ENCODE measurements at places on chromosomes 16 and 17. TPM values are rescaled to one million over a fixed set of nuclear protein-coding genes. Genes with fewer than 3 reads are reported as not detected.

Gene MEIOC
- 0.09 TPM for total RNA-seq

DNA sequence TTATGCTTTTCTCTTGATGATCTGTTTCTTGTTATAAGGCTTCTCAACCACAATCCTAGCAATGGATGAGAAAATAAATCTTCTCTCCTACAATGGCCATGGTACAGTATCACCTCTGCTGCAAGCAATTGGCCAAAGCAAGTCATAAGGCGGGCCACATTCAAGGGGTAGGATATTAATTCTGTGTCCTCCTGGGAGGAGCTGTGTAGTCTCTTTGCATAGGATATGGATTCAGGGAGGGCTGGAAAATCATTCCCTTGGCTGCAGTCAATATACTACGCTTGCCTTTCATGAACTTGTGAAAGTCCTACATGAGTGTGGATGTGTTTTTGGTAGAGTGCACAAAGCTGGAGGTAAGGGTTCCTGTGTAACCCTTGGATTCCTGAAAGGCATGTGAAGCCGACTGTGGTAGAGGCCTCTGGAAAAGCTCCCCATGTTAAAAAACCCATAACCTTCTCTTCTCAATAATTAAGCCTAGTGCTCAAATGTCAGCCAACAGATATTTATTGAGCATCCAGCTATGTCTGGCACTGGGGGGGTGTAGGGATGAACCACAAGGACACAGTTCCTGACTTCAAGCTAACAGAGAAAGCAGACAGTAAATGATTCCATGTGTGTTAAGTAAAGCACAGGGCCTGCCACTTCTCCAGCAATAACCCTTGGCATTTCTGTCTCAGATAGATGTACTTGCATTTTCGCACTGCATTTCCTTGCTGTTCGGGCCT, 147.6 kb upstream of the HS3ST3A1 start:
- DNase-seq: no peak

DNA sequence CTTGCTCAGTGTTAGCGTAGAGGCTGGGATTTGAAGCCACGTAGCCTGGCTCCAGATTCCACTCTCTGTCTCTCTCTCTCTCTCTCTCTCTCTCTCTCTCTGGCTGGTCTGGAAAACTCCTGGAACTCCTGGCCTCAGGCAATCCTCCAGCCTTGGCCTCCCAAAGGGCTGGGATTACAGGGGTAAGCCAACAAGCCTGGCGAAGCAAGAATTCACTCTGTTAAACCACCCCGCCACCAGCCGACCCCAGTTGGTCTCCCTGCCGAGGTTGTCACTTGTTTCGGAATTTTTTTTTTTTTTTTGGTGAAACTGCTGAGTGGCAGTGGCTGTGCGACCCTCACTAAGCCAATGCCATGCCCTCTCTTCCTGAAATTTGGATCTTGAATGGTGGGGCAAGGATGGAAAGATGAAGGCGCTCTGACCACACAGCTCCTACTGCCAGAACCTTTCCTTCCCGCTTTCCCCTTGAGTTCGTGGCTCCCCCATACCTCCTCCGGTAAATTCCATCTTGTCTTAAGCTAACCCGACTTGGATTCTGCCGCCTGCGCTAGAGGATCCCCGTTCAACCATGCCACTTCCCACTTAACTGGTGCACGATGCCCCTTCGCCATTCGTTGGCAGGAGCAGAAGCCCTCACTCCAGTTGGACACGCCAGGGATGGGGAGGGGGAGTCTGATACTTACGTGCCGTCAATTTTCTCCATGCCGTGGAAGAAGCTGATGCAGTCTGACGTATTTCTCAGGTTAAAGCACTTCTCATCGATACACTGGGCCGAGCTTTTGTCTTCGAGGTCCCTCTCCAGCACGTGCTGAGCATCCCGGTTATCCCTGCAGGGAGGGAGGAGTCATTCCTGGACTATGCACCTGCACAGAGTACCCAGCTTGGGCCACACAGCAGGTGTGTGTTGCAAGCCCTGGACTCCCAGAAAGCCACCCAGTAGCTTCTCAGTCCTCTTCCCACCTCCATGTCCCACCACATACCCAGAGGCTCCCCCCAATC, 13.1 kb downstream of the TEKT5 start:
- no peak for DNase-seq

GRCh38 chr16:78435260-78435659, 335.8 kb downstream of the WWOX start:
- no peak for DNase-seq

- DNase-seq: no peak
Observed at GRCh38 chr16:11621539-11621919, 34.8 kb upstream of the LITAF start.

- DNase-seq: no peak
Observed at GRCh38 chr16:87173294-87173893, 143.8 kb downstream of the C16orf95 start.

DNA sequence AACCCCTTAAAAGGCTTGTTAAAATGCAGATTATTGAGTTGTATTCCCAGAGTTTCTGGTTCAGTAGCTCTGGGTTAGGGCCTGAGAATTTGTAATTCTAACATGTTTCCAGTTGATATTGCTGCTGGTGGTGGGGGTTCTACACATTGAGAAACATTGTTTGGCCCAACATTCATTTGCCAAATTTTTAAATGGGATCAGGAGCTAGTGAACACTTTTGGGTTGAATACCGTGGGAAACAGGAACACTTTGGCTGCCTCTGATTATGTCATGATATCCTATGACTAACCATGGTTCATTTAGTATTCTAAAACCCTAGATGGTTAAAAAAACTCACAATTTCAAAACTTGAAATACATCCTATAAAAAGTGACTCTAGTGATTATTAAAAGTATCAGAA, 89.3 kb downstream of the RPGRIP1L start:
- no peak for DNase-seq

DNA sequence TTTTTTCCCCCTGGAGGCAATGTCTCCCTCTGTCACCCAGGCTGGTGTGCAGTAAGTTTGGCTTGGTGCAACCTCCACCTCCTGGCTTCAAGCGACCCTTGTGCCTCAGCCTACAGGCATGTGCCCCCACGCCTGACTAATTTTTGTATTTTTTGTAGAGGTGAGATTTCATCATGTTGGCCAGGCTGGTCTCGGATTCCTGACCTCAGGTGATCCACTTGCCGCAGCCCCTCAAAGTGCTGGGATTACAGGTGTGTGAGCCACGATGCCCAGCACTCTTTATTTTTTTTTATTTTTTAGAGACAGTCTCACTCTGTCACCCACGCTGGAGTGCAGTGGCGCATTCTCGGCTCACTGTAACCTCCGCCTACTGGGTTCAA, 113.2 kb downstream of the ABCC6 start:
- no peak for DNase-seq

DNA sequence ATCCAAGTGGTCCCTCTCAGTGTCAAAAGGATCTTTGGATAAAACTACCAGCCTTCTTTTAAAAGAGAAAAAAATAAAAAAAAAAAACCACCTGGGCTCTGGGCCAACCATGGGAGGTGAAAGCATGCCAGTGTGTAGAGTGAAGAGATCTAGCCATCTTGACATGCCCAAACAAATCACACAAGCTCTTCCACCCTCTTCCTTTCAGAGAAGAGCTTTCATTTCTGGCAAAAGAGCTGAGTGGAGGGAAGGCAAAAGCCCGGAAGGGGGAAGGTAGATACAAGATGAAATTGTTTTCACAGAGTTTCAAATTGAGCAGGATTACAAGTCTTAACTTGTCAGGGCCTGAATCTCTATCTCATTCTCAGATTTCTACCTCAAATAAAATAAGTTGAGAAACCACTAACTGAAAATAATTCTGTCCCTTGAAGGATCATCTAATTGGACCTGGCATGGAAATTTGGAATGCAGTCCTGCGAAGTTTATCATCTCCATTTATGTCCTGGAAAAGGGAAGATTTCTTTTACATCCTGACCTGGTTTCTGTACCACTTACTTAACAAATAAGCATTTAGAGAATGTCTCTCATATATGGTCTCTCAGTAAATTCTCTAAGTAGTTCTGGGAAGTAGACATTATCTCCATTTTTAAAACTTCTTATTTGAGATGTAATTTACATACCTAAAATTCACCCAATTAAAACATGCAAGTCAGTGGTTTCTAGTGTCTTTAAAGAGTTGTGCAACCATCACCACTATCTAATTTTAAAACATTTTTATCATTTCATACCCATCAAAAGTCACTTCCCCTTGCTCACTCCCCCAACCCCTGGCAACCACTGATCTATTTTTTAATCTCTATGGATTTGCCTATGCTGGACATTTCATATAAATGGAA, 93.7 kb downstream of the TANGO6 start:
- no peak for DNase-seq

GRCh38 chr16:17306745-17307144, 164.0 kb downstream of the XYLT1 start:
- no peak for DNase-seq

Gene TP53TG3C
- not detected for total RNA-seq

DNA sequence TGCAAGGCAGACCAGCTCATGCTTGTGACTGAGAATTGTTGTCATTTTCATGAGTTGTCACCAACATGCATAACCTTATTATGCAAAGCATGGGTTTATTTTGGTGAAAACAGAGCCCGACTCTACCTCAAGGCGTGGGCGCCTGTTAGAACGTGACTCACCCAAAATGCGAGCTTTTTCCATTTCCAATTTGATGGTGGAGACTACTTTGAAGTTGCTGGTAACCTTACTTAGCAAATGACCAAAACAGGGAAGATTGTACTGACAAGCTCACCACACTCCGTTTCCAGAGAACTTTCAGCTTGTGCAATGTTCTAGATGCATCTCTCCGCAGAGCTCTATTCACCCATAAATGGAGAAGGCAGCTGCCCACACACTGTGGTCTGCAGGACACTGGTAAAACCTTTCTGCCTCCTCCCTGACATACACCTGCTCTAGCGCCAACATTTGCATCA, 284.5 kb downstream of the MAF start:
- DNase-seq: no peak

GRCh38 chr17:42806249-42806648, 7.6 kb downstream of the CNTD1 start:
- no peak for DNase-seq

DNA sequence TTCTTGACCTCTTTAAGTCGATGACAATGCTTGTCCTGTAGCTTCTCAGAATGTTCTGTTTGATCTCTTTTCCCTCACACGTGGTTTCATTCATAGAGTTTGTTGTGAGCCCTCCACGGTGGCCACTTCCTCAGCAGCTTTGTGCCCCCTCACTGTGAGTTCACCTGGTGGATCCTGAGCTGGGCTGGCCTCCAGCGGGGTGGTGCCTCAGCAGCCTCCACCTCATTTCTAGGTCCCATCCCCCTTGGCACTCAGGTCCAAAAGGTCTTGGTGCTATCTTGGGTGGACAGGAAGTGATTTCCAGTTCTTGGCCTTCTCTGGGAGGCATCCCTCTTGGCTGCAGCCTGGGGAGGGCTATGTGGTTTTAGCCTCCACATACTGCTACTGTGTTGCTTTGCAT, 203.2 kb upstream of the WSCD1 start:
- DNase-seq: no peak

Gene TMEM208
- 35.2 TPM for total RNA-seq

DNA sequence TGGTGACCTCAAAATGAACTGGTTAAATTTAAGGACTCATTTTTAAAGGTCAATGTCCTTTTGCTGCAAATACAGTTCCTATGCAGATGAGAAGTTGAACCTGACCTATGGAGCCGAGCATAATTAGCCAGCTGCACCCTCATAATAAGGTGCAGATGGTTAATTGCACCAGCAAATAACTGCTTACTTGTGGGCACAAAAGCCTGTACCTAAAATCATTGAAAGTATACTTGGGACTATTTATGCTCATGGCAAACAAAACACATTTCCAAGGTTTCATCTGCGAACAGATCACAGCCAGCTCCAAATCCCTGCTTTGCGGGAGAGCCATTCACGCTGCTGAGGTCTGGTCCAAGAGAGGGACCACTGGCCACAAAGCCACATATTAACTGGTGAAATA, 13.0 kb downstream of the HYDIN start:
- no peak for DNase-seq

- DNase-seq: no peak
Observed at GRCh38 chr17:47470836-47471235, 60.1 kb upstream of the NPEPPS start.

DNA sequence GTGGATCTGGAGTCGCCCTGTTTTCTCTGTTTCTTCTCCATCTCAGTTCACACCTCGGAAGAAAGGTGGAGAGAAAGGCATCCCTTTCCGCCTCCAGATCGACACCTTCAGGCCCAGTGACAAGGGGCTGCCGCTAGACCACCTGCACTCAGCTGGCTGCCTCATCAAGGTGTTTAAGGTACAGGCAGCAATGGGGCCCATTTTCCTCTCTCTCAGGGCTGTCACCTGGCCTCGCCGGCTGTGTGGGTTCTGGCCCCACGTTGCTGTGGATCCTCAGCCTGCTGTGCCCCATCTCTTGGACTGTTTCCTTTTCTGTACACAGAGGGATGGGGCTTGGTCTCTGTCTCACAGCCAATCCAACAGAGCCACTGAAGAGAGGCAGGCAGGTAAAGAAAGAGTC, 17.4 kb upstream of the STAC2 start:
- no peak for DNase-seq

Gene GRIN2A
- total RNA-seq: 1.1 TPM

Gene FADS6
- total RNA-seq: 0.14 TPM

DNA sequence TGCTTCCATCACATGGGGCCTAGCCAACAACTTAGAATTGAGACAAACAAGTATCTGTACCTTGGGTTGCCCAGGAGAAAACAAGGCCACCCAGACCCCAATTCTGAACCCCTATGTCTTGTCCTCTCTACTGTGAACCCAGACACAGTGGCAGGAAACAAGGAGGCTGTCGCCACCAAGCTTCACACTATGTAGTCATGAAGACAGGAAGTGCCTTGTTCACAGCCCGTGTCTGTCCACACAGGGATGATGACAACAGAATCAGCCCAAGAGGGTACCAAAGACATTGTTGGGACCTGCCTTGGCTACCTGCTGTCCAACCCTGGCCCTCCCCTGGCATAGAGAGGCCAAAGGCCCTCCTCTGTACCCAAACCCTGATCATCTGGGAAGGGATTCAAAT, 84.8 kb downstream of the CDYL2 start:
- DNase-seq: no peak

DNA sequence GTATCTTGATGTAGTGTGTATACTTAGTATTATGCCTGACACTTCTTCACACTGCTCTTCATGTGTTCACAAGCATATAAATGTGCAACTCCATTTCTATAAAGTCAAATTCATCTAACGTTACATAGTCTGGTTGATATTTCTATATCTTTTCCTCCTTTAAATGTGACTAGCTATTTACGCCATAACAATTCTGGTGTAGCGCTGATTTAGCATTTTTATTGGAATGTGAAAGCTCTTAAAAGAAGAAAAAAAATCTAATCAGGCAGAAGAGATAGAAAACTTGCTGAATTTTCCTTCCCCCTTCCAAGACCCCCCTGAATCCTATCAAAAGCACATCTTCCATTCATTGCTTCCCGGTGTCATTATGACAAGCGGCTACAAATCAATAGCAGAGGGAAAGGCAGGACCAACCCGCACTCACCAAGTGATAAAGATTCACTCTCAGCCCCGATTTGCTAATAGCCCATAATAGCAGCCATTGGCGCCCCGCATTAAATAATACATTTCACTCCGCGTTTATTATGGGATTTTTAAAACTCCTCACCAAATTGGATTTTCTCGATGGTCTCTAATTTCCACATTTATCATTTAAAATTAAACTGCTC, 299.5 kb upstream of the PMFBP1 start:
- DNase-seq: no peak

- no peak for DNase-seq
Observed at GRCh38 chr17:75064867-75065561, 18.0 kb downstream of the KCTD2 start.

- no peak for DNase-seq
Observed at GRCh38 chr17:40496634-40497420, 4.6 kb downstream of the TNS4 start.

- no peak for DNase-seq
Observed at GRCh38 chr17:146546-146945, 9.2 kb downstream of the SCGB1C2 start.

Gene PERCC1
- not detected for total RNA-seq

- no peak for DNase-seq
Observed at GRCh38 chr17:12867726-12868125, 78.4 kb downstream of the ARHGAP44 start.

All from thymus (tissue), 14 donors.